Right forelimb (tissue), 1 donor: ENCODE measurements at places on chromosomes 1 and 21.

DNA sequence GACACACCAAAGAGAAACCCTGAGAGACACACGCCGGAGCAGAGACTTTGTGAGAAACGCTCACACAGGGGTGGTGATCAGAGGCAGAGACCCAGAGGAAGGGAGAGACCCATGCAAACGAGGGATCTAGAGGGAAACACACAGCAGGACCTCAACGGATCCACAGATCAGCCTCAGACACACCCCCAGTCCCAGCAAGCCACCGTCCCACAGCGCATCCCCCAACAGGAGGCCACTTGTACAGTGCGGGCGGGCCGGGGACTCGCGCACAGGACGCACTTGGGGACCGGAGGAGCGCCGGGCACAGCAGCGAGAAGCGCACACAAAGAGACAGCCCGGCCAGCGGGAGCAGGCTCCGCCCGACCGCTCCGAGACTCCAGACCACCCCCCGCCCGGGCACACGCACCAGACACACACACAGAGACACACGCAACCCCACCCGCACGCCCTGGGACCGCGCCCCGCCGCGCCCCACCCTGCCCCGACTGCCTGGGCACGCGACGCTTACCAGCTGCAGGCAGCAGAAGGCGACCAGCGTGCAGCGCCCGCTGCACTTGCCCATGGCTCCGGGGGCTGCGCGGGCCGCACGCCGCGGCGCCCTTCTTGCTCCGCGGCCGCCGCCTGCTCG lies 587 bp downstream of the NKAIN1 start:
- peak; percentile 60 for DNase-seq

- no peak for DNase-seq
Observed at GRCh38 chr1:232423591-232423990, 206.3 kb downstream of the SIPA1L2 start.

DNA sequence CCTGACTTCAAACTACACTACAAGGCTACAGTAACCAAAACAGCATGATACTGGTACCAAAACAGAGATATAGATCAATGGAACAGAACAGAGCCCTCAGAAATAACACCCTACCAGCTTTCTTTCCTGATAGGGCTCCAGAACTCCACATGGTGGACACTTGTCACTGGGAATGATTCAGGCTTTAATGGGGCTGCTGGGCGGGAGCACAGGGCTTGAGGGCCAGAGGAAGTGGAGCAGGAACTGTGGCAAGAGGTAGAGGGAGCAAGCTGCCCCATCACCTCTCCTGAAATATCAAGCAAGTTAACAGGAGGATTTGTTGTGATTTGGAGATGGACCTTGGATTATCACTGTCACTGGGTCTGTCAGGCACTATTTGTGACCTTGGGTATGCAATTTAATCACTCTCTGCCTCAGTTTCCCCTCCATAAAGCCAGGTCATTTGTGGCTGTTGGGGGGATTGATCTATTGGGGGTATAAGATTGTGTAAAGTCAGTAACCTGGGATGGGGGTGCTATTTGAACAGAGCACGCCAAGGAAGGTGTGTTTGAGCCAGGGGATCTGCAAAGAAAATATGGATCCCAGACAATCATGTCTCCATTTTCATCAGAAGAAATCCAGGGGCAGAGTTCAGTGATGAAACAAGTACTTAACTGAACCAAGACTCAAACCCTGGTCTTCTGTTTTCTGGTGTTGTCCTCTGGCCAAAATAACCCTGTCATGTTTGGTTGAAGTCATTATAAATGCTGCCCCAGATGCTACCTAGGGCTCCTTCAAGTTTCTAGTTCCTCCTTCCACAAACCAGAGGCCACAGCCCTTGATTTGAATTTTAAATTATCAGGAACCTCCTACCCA lies 25.2 kb downstream of the ETS2 start:
- DNase-seq: no peak

GRCh38 chr1:235500971-235501540 lies 3.2 kb downstream of the B3GALNT2 start:
- DNase-seq: no peak

- no peak for DNase-seq
Observed at GRCh38 chr1:54476530-54477109, 70.4 kb upstream of the SSBP3 start.

- no peak for DNase-seq
Observed at GRCh38 chr1:204887846-204888245, 17.2 kb downstream of the NFASC start.

DNA sequence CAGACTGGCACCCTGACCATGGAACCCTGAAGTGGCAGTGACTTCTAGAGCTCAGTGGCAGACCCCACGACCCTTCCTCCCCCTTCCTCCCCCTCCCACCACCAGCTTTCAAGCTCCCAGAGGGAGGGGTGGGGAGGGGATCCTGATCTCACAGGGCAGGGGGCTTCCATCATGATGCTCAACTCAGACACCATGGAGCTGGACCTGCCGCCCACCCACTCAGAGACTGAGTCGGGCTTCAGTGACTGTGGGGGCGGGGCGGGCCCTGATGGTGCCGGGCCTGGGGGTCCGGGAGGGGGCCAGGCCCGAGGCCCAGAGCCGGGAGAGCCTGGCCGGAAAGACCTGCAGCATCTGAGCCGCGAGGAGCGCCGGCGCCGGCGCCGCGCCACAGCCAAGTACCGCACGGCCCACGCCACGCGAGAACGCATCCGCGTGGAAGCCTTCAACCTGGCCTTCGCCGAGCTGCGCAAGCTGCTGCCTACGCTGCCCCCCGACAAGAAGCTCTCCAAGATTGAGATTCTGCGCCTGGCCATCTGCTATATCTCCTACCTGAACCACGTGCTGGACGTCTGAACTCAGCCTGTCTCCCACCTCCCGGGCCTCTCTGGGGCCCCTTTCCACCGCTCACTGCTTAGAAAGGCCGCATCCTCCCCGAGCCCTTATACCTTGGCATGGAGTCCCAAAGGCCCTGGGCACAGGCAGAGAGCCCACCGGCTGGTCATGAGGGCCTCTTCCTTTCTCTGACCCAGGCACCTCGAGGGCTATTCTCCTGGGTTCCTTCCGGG lies 3.9 kb downstream of the NHLH1 start:
- no peak for DNase-seq
